GM12878 (cell line): ENCODE measurements at places on chromosomes 1 and 21. TPM values are rescaled to one million over a fixed set of nuclear protein-coding genes. Genes with fewer than 3 reads are reported as not detected.

- H3K27ac ChIP-seq = peak overlapping the region; percentile 48
- H3K4me1 ChIP-seq = peaks cover 25% of the 10 kb centered on the region
- H3K36me3 ChIP-seq = no peaks in the 10 kb centered on the region
- peak overlapping the region; percentile 27; the same call in 1 of the 2 replicates for H3K4me3 ChIP-seq
These were observed 445.6 kb downstream of the PLPP3 start for GRCh38 chr1:56133522-56134472.

DNA sequence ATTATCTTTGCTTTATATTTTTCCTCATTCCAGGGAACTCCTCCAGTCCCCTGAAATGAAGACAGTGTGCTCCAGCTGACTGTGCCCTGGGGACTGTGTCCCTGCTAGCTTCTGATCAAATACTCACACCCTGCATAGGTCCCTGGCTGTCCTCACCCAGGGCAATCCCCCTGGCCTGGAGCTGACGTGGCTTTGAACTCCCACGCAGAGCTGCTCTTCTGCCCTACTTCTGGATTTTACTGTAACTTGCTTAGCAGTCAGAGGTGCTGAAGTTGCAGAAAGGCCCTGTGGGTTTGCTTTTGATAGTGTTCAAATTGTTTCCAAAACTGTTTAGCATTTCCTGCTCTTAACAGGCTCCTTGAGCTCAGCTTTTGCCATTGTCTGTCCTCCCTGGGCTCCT is 186.5 kb downstream of the FASLG start:
- H3K4me1 ChIP-seq = no peaks in the 10 kb centered on the region
- H3K36me3 ChIP-seq = no peaks in the 10 kb centered on the region
- DNase-seq = no peak
- H3K27me3 ChIP-seq = no peaks in the 10 kb centered on the region

The PDE4B gene
- 5.7 and 6.3 TPM in 2 replicates for total RNA-seq

The IRF2BP2 gene
- total RNA-seq = 114 TPM in 2 replicates

The S100A14 gene
- total RNA-seq = 0.53 and 0.54 TPM in 2 replicates

The RBM8A gene
- 176 and 180 TPM in 2 replicates for total RNA-seq

The NCAM2 gene
- total RNA-seq = 0.13 TPM in 1 of 2 replicates, not detected in the other
